ENCODE measurements at places on chromosomes 1 and 21. TPM values are rescaled to one million over a fixed set of nuclear protein-coding genes. Genes with fewer than 3 reads are reported as not detected.
A peak's percentile ranks its signal among the peaks of the same experiment; 100 is the strongest.

The REG4 gene
- total RNA-seq: not detected

The SNX27 gene
- 24.5 TPM for total RNA-seq

GRCh38 chr1:188782220-188782841, 1695.3 kb downstream of the BRINP3 start:
- H3K27ac ChIP-seq: no peak overlapping the region
- no peaks in the 10 kb centered on the region for H3K36me3 ChIP-seq
- no peak overlapping the region for H3K4me3 ChIP-seq
- peak; percentile 72 for DNase-seq

DNA sequence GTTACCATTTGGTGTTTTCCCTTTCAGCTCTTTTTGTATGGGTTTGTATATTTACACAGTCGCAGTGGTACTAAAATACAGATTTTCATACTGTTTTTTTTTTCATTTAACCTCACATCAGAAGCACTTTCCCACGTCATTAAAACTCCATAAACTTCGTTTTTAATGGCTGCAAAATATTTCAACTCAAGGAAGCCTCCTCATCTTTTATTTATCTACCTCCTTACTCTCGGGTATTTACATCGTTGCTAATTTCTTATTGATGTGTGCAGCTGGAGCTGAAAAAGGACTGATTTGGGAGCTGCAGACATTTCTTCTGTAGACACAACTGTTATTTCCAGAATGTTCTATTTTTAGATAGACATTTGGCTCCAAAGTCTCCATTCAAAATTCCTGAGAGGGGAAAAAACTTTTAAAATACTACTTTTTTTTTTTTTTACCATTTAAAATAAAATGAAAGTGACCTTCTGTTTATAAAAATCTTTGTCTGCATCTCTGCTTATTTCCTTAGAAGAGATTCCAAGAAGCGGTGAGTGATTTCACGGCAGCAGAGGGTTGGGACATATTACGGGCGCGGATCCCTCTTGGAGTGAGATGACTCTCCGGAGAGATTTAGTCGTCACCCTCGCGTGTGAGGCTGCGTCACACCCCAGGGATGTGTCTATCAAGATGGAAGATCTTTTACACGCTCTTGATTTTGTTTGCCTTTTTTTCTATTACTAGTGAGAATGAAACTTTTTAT, 10.1 kb downstream of the RUNX3 start:
- H3K27me3 ChIP-seq: peaks cover 6% of the 10 kb centered on the region
- H3K36me3 ChIP-seq: no peaks in the 10 kb centered on the region
- H3K4me1 ChIP-seq: peaks cover 6% of the 10 kb centered on the region
- DNase-seq: no peak
- H3K27ac ChIP-seq: no peak overlapping the region

GRCh38 chr1:67644566-67644965, 40.4 kb upstream of the GADD45A start:
- no peaks in the 10 kb centered on the region for H3K36me3 ChIP-seq
- no peak overlapping the region for H3K27ac ChIP-seq
- no peak for DNase-seq
- peaks cover 31% of the 10 kb centered on the region for H3K4me1 ChIP-seq

DNA sequence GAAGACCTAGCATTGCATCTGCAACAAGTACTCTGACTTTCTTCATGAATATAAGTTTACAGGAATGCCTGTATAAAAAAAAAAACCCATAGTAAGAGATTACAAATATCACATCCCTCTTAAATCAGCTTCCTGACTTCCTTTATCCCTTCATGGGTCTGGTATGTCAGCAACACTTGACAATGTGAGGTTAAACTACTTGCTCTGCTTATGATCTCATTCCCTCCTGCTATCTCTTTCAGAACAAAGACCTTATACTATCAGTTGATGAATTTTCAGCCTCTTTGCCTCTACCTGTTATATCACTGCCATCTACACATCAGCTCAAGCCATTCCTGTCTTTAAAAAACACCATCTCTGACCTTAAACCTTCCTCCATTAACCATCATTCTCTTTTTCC, 130.9 kb upstream of the SAMSN1 start:
- peaks cover 9% of the 10 kb centered on the region for H3K4me1 ChIP-seq
- DNase-seq: no peak
- H3K27me3 ChIP-seq: no peaks in the 10 kb centered on the region

DNA sequence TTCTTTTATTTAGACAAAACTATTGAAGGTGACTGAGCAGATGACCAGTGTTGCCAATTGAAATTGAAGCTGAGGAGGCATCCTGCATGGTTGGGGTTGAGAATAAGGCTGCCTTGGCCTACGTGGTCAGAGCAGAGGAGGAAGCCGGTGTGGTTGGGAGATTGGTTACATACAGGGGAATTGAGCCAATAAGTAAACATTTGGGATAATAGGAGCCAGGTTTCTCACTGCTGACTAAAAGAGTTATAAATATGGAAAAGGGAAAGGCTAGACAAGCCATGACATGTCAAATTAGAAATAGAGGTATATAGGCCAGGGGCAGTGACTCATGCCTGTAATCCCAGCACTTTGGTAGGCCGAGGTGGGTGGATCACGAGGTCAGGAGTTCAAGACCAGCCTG, 15.8 kb downstream of the SNX7 start:
- H3K36me3 ChIP-seq: no peaks in the 10 kb centered on the region
- DNase-seq: no peak
- no peaks in the 10 kb centered on the region for H3K4me1 ChIP-seq
- no peak overlapping the region for H3K27ac ChIP-seq
- no peaks in the 10 kb centered on the region for H3K27me3 ChIP-seq
- H3K4me3 ChIP-seq: no peak overlapping the region

- H3K4me3 ChIP-seq: no peak overlapping the region
- no peak for DNase-seq
- H3K36me3 ChIP-seq: no peaks in the 10 kb centered on the region
- peaks cover 10% of the 10 kb centered on the region for H3K4me1 ChIP-seq
- H3K27ac ChIP-seq: no peak overlapping the region
Observed at GRCh38 chr1:220516014-220516721, 11.8 kb upstream of the MARK1 start.

DNA sequence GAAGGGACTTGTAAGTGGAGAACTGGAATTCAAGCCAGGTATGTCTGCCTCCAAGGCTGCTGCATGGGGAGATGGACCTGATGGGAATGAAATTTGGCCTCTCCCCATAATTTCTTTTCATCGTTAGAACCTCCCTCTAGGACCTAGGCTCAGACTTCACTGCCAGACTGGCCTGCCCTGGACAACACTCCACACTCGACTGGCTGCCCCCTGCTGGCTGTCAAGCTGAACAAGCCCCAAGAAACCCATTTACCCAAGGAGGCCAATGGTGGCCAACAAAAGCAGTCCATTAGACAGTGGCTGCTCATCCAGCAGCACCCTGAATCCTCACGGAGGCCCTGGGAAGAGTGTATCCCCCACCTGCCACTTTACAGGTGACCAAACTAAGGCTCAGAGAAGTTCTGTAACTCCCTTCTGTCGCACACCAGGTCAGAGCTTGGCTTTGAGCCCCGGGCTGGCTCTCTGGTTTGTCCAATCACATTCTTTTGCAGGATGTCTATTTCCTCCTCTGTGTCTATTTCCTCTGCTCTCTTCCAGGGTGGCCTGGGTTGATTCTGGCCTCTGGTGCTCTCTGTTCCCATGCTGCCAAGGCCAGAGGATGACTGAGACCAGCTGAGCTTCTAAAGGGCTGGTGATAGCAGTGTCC, 3.8 kb downstream of the RNF186 start:
- H3K4me3 ChIP-seq: no peak overlapping the region
- H3K36me3 ChIP-seq: no peaks in the 10 kb centered on the region
- no peaks in the 10 kb centered on the region for H3K4me1 ChIP-seq
- H3K27ac ChIP-seq: no peak overlapping the region

DNA sequence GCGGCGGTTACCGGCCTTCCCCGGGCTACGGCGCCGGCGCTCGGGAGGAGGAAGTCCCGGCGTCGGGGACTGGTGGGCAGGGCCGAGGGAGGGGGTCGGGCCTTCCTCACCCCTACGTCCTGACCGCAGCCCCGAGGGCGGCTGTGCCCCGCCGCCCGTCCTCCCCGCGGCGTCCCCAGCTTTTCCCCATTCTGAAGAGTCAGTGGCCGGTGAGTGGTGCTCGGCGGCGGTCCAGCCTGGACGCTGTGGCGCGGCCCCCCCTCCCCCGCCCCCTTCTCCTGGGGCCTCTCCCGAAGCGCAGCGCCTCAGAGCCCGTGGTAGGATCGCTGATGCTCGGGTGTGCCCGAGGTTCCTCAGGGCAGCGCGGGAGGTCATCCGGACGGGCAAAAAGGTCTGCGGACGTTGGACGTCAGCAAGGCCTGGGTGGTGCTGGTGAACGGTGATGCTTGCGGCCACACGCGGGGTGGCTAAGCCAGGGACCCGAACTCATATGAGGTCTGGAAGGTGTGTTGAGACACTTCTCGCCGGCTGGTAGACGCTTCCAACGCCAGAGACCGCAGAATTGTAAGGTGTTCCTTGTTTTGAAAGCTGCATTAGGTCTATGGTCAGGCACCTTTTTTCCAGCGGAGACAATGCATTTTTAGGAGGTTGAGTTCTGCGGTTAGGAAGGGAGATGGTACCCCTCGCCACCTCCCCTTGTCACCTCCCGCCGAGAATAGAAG, 725 bp downstream of the SLC25A33 start:
- H3K4me1 ChIP-seq: peaks cover 17% of the 10 kb centered on the region
- no peaks in the 10 kb centered on the region for H3K27me3 ChIP-seq
- no peaks in the 10 kb centered on the region for H3K36me3 ChIP-seq
- H3K27ac ChIP-seq: peak overlapping the region; percentile 92
- peak; percentile 61 for DNase-seq

DNA sequence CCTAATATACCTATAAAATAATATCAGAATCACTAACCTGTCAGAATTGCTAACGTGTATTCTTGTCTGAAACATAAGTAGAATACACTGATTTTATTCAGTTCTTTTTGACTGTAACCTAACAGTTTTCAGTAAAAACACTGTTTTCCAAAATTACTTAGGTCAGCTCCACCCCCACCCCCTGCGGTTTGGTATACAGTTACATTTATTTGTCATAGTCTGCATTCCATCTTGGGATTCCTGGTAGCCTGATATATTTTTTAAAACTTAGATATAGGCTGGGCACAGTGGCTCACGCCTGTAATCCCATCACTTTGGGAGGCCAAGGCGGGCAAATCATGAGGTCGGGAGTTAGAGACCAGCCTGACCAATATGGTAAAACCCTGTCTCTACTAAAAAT, 19.8 kb upstream of the ABCD3 start:
- no peak overlapping the region for H3K4me3 ChIP-seq
- H3K4me1 ChIP-seq: no peaks in the 10 kb centered on the region
- DNase-seq: no peak
- no peaks in the 10 kb centered on the region for H3K27me3 ChIP-seq
- no peaks in the 10 kb centered on the region for H3K36me3 ChIP-seq

Data from cardiac muscle cell (in vitro differentiated cells and primary cell).